ENCODE measurements at places on chromosomes 4 and X.

DNA sequence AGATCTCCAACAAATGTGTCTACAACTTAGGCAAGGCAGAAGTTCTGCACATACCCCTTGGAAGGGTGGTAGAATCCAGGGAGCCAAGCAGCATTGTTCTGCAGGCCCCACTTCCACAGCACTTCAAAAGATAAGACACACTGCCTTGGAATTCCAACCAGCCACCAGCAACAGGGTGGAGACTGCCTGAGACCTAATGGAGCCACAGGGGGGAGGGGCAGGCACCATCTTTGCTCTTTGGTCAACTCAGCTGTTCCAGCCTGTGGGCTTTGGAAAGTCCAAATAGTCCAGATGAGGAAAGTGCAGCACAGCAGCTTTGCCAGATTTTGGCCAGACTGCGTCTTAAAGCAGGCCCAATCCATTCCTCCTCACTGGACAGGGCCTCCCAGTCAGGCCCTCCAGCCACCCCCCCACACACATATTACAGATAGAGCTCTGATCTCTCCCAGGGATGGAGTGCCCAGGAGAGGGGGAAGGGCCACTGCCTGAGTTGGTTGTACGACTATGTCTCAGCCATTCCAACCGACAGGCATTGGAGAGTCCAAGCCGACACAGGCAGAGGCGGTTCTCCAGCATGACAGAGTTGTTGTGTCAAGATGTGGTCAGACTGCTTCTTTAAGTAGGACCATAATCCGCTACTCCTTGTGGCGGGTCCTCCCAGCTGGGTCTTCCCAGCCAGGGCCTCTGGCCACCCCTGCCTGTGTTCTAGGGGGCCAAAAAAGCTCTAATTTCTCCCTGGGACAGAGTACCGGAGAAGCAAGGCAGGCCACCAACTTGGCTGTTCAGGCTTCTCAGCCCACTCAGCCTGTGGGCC is 42.5 kb upstream of the ANTXR2 start:
- no peak for DNase-seq

- no peak for DNase-seq
Measured at GRCh38 chr4:140789759-140790158, 33.6 kb upstream of the TBC1D9 start.

DNA sequence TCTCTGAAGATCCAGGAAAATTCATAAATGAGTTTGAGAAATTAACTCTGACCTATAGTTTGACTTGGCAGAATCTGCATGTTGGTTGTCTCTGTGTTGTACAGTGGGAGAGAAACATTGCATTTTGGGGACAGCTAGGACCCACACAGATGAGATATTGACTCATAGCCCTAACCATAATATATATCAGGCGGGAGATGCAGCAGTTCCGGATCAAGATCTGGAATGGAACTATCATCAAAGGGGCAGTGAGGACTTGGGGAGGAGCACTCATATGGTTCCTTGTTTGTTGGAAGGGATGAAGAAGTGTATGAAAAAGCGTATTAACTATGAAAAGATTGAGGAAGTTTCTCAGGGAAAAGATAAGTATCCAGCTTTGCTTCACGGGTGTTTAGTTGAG is 14.0 kb downstream of the CXCL2 start:
- DNase-seq, result no peak

DNA sequence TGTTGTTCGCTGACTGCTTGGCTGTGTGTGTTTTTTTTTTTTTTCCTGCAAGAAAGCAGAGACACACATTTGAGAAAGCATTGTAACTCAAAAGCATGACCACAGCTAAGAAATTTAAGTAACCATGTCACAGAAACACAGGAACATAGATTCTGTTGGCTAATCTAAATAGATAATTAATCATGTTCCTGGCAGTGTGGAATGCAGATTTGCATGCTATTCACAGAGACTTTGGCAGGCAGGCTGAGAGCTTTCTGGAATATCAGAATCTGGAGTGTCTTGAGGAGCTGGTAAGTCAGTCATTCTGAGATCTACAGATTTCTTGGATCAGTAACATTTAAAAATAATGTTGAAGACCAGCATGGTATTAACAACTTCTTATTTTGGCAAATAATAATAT is 33.2 kb upstream of the SMS start:
- DNase-seq, result no peak

- no peak for DNase-seq
Measured at GRCh38 chr4:143407474-143407873, 70.8 kb downstream of the GAB1 start.

DNA sequence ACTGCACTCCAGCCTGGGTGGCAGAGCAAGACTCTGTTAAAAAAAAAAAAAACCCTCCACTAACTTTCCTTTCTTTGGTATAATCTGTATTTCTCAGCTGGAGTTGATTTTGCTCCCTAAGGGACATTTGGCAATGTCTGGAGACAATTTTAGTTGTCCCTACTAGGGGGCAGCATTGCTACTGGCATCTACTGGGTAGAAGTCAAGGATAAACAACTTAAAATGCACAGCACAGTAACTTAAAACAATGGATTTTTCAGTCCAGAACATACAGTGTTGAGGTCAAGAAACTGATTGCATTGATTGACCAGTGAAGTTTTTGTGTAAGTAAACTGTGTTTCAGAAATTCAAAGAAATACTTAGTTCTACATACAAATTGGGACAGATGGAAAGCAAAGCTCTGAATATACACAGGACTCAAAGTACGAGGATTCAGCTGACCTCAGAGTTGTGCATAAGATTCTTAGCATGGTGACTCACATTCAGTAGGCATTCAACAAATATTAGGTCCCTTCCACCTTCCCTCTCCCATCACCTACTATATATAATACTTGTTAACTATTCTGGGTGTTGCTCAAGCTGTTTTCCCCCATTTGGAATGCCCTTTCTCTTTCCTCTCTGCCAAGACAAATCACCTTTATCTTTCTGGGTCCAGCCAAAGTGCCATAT is 8.8 kb downstream of the DDX53 start:
- no peak for DNase-seq

GRCh38 chrX:16191605-16192004 is 24.3 kb downstream of the MAGEB17 start:
- DNase-seq, result no peak

GRCh38 chrX:51148848-51149247 is 183.8 kb upstream of the NUDT10 start:
- no peak for DNase-seq

Data from CD4-positive, alpha-beta T cell treated with Interleukin-1 beta for 1 hour (primary cell).